Cortex of kidney (tissue), 1 donor: ENCODE measurements at places on chromosomes 2 and 18.

GRCh38 chr2:26989156-26989555, 18.7 kb downstream of the MAPRE3 start:
- DNase-seq, result no peak

GRCh38 chr2:149330127-149331022, at the start of gene LYPD6:
LYPD6 (plus strand) TSS chr2:149330587; CDS start chr2:149437709, 107,122 bp downstream.
- DNase-seq, result no peak

GRCh38 chr2:169366066-169366465, 3.7 kb upstream of the LRP2 start:
- DNase-seq, result no peak

- DNase-seq, result no peak
Observed at GRCh38 chr2:181234487-181234891, 222.7 kb upstream of the ITGA4 start.

GRCh38 chr2:157283468-157283867, 26.0 kb downstream of the GALNT5 start:
- no peak for DNase-seq

DNA sequence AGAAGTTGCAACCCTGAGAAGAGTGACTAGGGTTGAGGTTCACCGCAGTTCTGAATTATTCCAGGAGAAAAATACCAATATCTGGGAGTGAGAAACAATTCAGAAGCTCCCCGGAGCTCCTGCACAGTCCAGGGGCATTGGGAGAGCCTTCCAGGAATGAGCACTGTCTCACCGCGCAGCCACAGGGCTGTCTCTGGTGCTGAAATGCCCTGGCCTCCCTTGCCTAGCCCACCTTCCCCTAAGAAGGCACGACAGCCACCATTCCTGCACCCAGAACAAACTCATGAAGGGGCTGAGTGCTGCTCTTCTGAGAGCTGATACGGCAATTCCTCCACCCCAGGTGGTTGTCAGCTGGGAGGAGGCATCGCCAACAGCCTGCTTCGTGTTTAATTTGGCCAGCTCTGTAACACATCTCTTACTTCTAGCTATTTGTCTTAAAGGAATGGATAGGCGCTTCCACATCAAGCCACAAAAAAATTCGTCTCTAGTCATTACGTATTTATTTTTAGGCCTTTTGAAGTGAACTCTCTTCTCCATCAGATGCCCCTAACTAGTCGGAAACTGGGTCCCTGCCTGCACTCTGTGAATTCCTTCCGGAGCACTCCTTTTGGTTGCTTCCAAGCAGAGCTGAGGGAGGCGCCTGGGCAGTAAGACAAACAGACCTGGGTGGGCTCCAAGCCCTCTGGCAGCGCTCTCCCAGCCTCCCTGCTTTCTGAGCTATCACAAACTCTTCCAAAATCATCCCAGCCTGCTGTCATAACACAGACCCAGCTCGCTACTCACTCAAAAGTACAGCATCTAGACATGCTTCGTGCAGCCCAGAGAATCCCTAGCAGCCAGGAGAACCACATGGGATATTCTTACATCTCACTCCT, 120.5 kb upstream of the CCDC68 start:
- no peak for DNase-seq

GRCh38 chr2:30763151-30763660, 44.0 kb downstream of the CAPN13 start:
- no peak for DNase-seq

GRCh38 chr2:43133708-43134570, 92.5 kb downstream of the ZFP36L2 start:
- DNase-seq, result no peak

DNA sequence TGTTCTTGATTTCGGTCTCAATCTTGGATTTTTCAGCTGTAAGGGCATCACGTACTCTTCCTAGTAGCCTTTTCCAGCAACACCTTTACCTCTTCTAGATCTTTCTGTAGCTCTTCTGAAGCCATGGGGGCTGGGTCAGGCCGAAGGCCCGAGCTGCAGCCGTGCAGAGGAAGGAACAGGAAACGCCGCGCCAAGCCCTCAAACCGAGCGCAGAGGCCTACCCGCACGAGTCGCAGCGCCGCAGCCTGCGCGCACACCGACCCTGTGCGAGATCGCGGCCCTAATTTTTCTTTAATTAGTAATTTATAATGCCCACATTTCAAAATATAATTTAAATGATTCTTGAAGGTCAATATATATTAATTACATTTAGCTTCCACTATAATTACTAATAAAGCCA, 483.8 kb downstream of the NUP35 start:
- no peak for DNase-seq

DNA sequence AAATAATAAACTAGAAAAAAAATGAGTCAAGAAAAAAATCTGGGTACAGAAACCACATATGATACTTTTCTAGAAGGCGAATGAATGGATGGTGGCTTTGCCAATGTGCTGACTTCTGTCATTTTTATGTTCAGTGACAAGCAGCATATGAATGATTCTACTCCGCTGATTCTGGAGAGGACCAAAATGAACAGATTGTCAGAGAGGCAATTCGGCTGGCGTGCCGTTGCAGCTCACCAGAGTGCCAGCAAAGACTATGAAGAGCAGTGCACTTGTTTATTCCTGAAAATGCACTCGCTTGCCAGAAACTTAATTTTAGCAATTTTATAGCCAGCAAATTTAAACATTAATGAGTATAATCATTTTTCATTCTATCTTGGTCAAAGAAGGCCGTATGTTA, 105.9 kb upstream of the NYAP2 start:
- DNase-seq, result no peak

- DNase-seq, result no peak
Observed at GRCh38 chr18:12630136-12630535, 27.8 kb downstream of the SPIRE1 start.

GRCh38 chr2:105464325-105464724, 65.5 kb upstream of the FHL2 start:
- no peak for DNase-seq

GRCh38 chr2:37318401-37318800, 6.2 kb downstream of the PRKD3 start:
- no peak for DNase-seq

DNA sequence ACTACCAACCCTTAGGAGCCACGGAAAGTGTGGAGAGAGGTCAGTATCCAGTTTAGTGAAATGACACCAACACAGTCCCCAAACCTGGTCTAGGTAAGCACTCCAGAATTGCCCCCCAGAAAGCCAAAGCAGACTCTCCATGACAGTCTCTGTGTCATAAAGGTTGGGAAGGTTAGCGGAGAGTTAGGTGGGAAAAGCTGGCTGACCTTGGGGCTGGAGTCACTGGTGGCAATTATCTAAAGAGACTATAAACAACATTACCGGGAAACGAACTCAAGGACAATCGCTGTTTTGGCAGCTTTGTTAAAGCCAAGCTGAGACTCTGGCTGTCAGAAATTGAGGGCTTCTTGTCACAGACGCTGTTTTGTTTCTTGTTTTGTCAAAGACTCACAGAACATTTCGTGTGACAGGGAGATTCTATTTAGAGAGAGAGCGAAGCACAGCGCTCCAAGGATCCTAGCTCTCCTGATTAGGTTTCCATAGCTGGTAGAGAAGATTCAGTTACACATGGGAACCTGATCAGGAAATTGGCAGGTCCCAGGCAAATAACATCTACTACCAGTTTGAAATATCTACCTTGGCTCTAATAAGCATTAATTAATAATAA, 111.3 kb downstream of the LNPK start:
- no peak for DNase-seq

DNA sequence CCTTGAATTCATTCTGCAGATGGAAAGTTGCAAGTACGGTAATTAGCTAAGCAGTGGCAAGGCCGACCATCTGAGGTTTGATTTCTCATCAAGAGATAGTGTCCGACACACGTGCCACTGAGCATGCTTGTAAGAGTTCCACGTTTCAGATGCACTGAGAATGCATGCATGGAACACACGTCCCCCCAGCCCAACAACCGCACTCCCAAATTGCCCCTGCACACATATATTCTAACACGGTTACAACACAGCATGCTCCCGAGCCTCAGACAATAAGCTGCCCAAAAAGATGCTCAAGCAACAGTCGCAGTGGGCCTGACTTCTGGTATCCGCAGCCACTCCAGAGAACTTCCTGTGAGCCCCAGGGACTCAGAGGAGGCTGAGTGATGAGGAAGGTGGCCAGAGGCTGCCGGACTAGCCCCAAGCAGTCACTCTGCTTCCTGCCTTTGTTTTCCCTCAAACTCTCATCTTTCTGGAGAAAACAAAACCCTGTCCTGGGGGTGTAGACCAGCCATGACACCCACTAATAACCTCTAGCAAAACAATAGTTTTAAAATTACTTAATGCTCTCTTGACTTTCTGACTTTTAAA, 204.0 kb downstream of the TGIF1 start:
- DNase-seq, result no peak

GRCh38 chr2:228983700-228984099, 287.4 kb downstream of the PID1 start:
- DNase-seq, result no peak

DNA sequence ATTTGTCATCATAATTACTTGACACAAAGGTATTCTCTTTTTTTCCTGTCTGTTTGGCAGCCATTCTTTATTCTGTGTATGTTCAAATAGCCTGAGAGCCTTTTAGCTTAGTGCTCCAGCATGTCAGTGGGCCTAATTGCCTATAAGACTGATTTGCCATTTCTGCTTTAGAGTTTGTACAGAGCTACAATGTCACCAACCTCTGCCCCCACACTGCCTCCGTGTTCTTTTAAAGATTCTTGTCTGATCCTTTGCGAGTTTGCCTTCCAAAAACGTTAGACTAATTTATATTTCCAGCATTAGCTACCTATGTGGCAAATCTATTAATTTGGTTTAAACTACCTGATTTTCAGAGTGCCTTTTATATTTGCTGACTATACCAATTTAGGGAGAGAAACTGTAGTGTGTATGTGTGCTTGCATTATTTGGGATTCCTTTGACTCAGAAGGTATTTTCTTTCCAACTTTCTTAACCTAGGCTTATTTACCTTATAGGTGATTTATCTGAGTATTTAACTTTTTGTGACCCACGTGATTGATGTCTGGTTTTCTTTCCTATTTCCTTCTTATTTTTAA, 70.8 kb downstream of the FAM117B start:
- no peak for DNase-seq

GRCh38 chr2:172373766-172374165, 53.6 kb upstream of the ITGA6 start:
- no peak for DNase-seq

- DNase-seq, result no peak
Observed at GRCh38 chr2:143668234-143668633, 539.0 kb downstream of the ARHGAP15 start.

- no peak for DNase-seq
Observed at GRCh38 chr2:95262896-95263542, 11.2 kb upstream of the PROM2 start.

DNA sequence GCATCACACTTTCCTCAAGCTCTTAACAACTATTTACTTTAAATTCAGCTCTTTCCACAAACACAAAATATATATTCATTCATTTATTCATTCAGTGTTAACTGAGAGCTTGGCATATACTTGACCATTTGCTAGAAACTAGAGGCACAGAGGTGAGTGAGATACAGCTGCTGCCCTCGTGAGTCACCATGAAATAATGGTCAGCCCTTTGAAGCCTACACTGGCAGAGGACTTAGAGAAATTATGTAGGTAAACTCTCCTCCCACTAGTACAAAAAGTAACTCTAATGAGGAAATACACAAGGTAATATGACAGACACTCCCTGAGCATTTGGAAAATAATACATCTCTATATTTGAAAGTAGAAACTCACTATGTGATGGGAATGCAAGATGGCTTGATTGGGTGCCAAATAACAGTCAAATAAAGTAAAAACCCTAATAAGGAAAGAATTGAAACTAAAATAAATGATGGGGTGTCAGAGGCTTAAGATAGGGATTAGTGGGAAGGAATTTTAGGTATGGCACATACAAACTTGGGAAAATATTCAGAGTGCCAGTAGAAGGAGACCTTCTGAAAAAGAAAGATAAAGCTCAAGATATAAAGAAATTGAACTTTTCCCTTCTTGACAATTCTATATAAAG, 61.1 kb downstream of the ANTXR1 start:
- no peak for DNase-seq

- no peak for DNase-seq
Observed at GRCh38 chr2:16020389-16021008, 80.1 kb downstream of the MYCN start.

- no peak for DNase-seq
Observed at GRCh38 chr18:6650127-6650507, 79.4 kb upstream of the ARHGAP28 start.

DNA sequence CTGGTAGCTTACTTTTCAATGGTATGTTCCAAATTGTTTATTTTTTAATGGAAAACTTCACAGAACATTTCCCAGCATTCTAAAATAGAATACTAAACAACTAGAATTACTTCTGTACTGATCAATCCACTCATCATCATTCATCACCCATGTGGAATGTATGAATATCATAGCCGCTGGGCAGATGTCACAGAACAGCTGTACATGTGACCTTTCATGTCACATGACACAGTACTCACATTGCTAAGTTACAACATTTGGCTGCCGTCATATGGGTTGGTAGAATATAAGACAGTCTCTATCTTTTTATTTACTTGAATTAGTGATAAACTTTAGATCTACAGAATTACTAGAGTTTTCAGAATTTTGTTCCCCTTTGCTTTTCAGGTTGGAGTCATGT, 387.6 kb downstream of the ZEB2 start:
- no peak for DNase-seq

DNA sequence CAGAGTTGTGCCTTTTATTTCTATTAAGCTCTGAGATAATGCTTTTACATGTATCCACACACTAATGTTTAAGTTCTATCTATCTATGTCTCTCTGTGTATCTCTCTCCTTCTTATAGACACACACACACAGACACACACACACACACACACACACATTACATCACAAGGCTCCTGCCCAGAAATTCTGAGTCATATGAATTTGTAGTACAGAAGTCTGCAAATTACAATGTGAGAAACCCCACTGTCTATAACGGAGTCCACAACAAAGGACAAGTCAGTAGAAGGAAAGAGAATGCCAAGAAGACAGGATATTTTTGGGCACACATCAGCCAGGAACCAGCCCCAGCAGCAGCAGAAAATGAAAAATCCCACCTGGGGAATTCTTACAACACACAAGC, 142.4 kb downstream of the EN1 start:
- DNase-seq, result no peak

- no peak for DNase-seq
Observed at GRCh38 chr2:68537011-68537410, 69.6 kb downstream of the APLF start.

DNA sequence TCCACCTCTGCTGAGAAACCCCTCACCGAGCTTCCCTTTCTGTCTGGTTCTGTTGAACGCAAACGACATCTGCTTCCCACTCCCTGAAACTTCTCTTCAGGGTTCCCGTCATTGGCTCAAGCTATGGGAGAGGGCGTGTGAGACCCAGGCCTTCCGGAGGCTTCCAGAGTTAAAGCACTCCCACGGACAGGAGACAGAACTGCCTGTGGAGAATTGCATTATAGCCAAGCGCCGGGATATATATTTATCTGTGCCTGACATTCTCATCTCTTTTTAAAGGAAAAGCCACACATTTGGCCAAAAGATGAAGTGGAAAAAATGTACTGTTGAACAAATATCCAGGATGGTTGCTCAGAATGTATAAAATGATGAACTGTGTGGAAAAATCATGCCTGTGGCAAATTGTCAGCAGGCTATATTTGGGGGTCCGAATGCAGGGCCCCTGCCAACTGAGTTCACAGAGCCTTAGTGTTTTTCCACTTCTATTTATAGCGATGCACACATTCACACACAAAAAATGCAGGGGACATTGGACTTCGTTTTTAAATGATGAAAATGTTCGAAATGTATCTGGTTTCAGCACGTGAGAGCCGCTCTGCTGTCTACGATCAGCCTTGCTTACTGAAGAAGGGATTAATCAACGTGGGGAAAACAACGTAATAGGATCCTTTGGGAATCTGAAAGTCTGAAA, 59.5 kb downstream of the E2F6 start:
- DNase-seq, result no peak

GRCh38 chr2:200483729-200484198, 26.1 kb downstream of the KCTD18 start:
- no peak for DNase-seq
